K562 (cell line): ENCODE measurements at places on chromosomes 3 and 15. TPM values are rescaled to one million over a fixed set of nuclear protein-coding genes. Genes with fewer than 3 reads are reported as not detected.

DNA sequence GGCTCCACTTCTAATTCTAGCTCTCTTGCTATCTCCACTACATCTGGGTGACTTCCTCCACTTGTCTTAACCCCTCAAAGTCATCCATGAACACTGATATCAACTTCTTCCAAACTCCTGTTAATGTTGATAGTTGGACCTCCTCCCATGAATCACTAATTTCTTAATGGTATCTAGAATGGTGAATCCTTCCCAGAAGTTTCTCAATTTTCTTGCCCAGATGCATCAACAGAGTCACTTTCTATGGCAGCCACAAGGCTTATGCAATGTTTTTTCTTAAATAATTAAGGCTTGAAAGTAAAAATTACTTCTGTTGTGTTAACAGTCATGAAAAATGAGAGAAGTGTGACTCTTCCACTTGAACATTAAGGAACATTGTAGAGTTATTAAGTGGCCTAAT is 164.3 kb downstream of the PCCB start:
- H3K4me1 ChIP-seq: no peaks in the 10 kb centered on the region
- no peak for DNase-seq
- H3K36me3 ChIP-seq: no peaks in the 10 kb centered on the region
- no peaks in the 10 kb centered on the region for H3K27me3 ChIP-seq

SGO1 gene
- total RNA-seq: 37.4 and 37.7 TPM in 2 replicates

HCLS1 gene
- total RNA-seq: 20.6 and 22.0 TPM in 2 replicates

ADIPOQ gene
- 0.04 TPM in 1 of 2 replicates, not detected in the other for total RNA-seq

HCN4 gene
- total RNA-seq: not detected in 2 replicates

GRCh38 chr3:66729687-66730393 is 229.0 kb upstream of the LRIG1 start:
- no peaks in the 10 kb centered on the region for H3K36me3 ChIP-seq
- H3K27me3 ChIP-seq: no peaks in the 10 kb centered on the region
- no peak overlapping the region for H3K4me3 ChIP-seq
- no peak for DNase-seq

DNA sequence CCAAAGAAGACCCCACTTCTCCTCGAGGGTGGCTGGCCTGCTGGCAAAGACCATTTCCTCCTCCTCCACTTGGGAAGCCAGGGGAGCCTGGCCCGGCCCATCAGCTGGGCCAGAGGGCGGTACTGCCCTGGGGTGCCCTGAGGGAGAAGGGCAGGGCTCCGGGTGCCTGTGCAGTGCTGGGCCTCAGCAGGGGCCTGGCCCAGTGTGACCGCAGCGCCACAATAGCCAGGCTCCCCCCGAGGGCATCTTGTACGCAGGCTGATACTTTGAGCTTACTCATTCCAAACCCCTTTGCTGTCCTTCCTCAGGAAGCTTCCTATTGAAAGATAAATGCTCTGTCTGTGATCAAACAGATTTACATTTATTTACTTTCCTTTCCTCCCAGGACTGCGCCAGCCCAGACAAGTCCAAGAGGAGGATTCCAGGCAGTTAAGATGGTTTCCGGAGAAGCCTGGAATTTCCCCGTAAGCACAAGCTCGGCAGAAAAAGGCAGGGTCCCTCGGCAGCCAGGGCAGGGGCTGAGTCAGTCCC is 240.1 kb downstream of the XXYLT1 start:
- no peaks in the 10 kb centered on the region for H3K4me1 ChIP-seq
- H3K27ac ChIP-seq: no peak overlapping the region
- no peak overlapping the region for H3K4me3 ChIP-seq
- no peak for DNase-seq
- peaks cover 46% of the 10 kb centered on the region for H3K27me3 ChIP-seq

DNA sequence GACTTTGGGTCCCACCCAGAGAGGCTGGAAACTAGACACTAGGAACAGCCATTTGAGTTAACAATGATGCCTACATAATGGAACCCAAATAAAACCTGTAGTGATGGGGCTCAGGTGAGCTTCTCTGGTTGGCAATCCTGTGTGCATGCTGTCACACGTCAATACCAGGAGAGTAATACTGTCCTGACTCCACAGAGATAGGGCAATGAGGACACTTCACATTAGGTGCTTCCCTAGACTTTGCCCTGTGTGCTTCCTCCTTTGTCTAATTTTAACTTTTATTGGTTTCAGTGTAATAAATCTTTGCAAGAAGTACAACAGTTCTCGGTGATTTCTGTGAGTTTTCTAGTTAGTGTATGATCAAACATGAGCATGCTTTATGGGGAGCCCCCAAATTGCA is 281.8 kb upstream of the ARRDC4 start:
- no peak overlapping the region for H3K27ac ChIP-seq
- no peak overlapping the region for H3K4me3 ChIP-seq
- H3K27me3 ChIP-seq: no peaks in the 10 kb centered on the region
- DNase-seq: no peak
- H3K36me3 ChIP-seq: no peaks in the 10 kb centered on the region

RAB6B gene
- 9.8 and 11.4 TPM in 2 replicates for total RNA-seq

DNA sequence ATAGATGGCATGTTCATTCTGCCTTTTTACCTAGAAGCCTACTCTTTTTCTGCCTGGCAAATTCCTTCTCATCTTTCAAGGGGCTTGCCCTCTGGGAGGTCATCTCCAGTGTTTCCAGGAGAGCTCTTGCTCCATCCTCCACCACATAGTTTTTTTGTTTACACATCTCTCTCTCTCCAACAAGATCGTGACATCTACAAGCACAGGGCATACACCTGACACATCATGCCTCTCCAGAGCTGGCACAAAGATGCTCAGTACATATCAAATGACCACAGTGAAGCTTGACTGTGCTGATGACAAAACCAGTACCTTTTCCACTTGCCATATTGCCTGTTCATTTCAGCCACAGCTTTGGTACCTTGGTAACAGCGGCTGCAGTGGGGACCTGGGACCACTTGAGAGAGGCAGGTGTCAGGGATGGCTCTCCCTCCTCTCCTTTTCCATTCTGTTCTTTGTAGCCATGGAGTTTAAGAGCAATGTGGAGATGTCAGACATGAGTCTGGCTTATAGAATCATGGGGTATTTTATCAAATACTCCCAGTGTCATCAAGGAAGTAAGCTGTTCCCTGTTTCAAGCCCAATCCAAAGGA is 15.4 kb downstream of the ALPK3 start:
- peaks cover 10% of the 10 kb centered on the region; the same call in 1 of the 2 replicates for H3K4me1 ChIP-seq
- no peaks in the 10 kb centered on the region for H3K36me3 ChIP-seq
- no peak overlapping the region for H3K4me3 ChIP-seq
- H3K27ac ChIP-seq: no peak overlapping the region
- no peak for DNase-seq

DNA sequence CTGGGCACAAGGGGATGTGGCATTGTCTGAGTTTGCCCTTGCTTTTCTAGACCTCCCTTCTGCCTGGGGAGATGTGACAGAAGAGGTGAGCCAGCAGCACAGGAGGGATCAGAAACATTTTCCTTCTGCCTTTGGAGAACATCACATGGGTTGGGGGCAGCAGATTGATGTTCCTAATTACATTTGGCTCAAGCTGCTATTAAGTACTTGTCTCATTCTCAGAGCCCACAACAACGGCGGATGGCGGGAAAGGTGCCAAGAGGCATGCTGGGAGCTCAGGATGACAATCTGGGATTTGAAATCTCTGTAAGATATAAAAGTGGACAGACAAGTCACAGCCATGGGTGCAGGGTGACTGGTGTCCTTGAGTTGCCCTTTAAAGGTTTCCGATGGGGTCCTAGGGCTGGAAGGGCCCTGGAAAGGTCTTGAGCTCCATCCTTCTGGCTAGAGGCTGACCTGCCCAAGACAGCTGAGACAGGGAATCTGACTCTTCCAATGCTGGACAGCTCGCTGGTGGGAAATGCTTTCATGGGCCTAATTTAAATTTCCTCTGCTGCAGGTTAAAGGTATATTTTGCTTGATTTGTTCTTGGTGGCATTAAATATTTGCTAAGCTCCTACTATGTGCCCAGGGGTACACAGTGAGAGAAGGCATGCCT is 2.4 kb upstream of the CORO2B start:
- no peaks in the 10 kb centered on the region for H3K36me3 ChIP-seq
- H3K4me1 ChIP-seq: no peaks in the 10 kb centered on the region
- peaks cover 17% of the 10 kb centered on the region for H3K27me3 ChIP-seq

GRCh38 chr3:154223519-154223918 is 100.8 kb downstream of the DHX36 start:
- no peaks in the 10 kb centered on the region for H3K27me3 ChIP-seq
- H3K27ac ChIP-seq: no peak overlapping the region
- no peak for DNase-seq
- no peak overlapping the region for H3K4me3 ChIP-seq
- H3K4me1 ChIP-seq: no peaks in the 10 kb centered on the region

GRCh38 chr3:101279162-101279561 is 41.2 kb downstream of the IMPG2 start:
- no peaks in the 10 kb centered on the region for H3K4me1 ChIP-seq
- DNase-seq: no peak
- H3K27me3 ChIP-seq: no peaks in the 10 kb centered on the region
- H3K36me3 ChIP-seq: no peaks in the 10 kb centered on the region
- no peak overlapping the region for H3K27ac ChIP-seq

GRCh38 chr15:61729646-61730045 is 330.6 kb downstream of the VPS13C start:
- H3K27me3 ChIP-seq: no peaks in the 10 kb centered on the region
- no peak overlapping the region for H3K4me3 ChIP-seq
- H3K27ac ChIP-seq: no peak overlapping the region
- no peak for DNase-seq

GALNT15 gene
- not detected in 2 replicates for total RNA-seq

CYP8B1 gene
- total RNA-seq: 0.04 and 0.13 TPM in 2 replicates

GRCh38 chr15:39695793-39696192 is 86.8 kb downstream of the FSIP1 start:
- no peak overlapping the region for H3K4me3 ChIP-seq
- peaks cover 25% of the 10 kb centered on the region for H3K4me1 ChIP-seq
- no peak overlapping the region for H3K27ac ChIP-seq

SEMA3F gene
- total RNA-seq: 2.6 and 3.0 TPM in 2 replicates

DNA sequence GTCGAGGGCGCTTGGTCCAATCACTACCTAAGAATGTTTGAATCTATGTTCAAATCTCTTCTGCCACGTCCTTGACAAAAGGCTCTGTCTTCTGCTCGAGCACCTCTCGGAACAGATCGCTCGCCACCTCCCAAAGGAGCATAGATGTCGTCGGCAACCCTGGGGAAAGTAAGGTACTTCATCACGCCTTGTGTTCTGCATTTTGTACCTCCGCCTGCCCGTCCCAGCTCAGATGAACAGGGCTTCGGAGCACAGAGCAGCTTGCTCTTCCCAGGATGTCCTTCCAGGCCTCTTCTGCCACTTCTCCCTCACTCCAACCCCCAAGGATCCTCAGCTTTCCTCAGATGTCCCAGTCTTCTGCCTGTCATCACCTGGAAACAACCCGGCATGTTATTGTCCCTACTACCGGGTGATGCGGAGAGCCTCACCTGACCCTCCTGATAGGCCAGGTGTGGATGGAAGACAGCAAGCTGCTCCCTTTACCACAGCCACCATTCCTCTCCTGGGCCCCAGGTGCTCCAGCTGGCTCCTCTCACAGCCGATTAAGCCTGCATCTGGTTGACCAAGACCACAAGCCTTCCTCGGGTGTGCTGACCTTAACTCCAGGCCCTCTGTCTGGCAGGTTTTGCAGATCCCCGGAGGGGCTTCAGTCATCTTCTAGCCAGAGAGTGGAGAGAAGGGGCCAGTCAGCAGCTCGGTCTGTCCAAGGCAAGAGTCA is 270.5 kb downstream of the FAM43A start:
- H3K27ac ChIP-seq: no peak overlapping the region
- H3K4me3 ChIP-seq: no peak overlapping the region
- no peaks in the 10 kb centered on the region for H3K4me1 ChIP-seq
- H3K27me3 ChIP-seq: peaks cover 50% of the 10 kb centered on the region

STARD9 gene
- 3.9 and 6.0 TPM in 2 replicates for total RNA-seq

GRCh38 chr3:197833930-197834715 is 43.1 kb downstream of the LRCH3 start:
- no peaks in the 10 kb centered on the region for H3K27me3 ChIP-seq
- H3K4me1 ChIP-seq: no peaks in the 10 kb centered on the region
- peaks cover 44% of the 10 kb centered on the region; the same call in 2 of the 3 replicates for H3K36me3 ChIP-seq
- H3K27ac ChIP-seq: no peak overlapping the region
- DNase-seq: no peak

DNA sequence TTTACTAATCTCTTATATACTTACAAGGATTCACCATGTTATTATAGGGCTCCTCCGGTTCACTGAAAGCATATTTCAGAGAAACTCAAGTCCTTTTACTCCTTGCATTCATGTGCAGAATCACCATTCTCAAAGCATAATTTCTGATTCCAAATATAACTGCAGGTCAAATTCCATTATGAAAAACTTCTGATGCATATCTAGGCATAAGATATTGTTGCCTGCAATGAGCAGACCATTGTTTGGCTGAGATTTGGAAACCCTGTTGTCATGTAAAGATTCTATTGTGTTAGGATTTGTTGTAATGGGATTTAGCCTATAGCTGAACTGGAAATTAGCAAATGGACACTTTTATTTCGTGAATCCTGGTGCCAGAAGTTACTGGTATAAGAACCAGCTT is 69.5 kb upstream of the PRICKLE2 start:
- H3K36me3 ChIP-seq: no peaks in the 10 kb centered on the region
- H3K4me1 ChIP-seq: no peaks in the 10 kb centered on the region
- no peak overlapping the region for H3K27ac ChIP-seq
- DNase-seq: no peak

GRCh38 chr3:156416846-156417558 is 137.9 kb downstream of the SSR3 start:
- H3K4me1 ChIP-seq: no peaks in the 10 kb centered on the region
- H3K27ac ChIP-seq: no peak overlapping the region
- H3K36me3 ChIP-seq: no peaks in the 10 kb centered on the region
- H3K27me3 ChIP-seq: peaks cover 19% of the 10 kb centered on the region
- no peak for DNase-seq
- no peak overlapping the region for H3K4me3 ChIP-seq

DNA sequence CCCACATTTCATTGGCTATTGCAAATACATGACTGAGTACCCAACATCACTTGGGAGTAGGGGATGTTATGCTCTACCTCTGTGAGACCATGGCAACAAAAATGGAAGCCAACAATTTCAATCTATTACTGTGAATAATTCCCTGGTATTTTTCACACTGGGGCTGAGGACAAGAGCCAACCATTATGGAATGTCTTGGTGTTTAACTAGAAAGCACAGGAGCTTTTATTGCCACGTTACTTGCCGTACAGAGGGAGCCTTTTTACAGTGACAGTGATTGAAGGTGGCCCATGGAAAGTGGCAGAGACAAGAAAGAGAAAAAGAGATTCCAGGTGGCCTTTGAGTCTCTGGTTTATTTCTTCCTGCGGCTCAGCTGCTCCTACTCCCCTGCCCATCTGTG is 105.7 kb upstream of the TBC1D5 start:
- no peaks in the 10 kb centered on the region for H3K4me1 ChIP-seq
- DNase-seq: no peak
- no peak overlapping the region for H3K4me3 ChIP-seq
- H3K27ac ChIP-seq: no peak overlapping the region

DNA sequence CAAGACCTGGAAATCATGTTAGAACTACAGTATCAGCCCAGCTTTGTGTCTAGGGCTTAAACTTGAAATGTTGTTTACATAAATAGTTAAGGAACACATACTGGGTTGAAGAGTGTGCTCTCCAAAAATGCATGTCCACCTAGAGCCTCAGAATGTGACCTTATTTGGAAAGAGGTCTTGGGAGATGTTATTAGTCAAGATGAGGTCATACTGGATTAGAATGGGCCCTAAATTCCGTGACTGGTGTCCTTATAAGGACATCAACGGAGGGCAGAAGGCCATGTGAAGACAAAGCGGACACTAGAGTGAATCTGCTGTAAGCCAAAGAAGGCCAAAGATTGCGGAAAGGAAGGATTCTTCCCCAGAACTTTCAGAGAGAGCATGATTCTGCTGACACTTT is 759.2 kb upstream of the CFAP20DC start:
- no peak overlapping the region for H3K4me3 ChIP-seq
- no peaks in the 10 kb centered on the region for H3K4me1 ChIP-seq
- H3K27me3 ChIP-seq: no peaks in the 10 kb centered on the region
- H3K36me3 ChIP-seq: no peaks in the 10 kb centered on the region
- no peak overlapping the region for H3K27ac ChIP-seq
- DNase-seq: no peak

SAMD7 gene
- not detected in 2 replicates for total RNA-seq
